AG20443 (cell line): ENCODE measurements at places on chromosomes 3 and 15.

- no peak for DNase-seq
Observed at GRCh38 chr15:25378501-25378901, 60.3 kb downstream of the UBE3A start.

DNA sequence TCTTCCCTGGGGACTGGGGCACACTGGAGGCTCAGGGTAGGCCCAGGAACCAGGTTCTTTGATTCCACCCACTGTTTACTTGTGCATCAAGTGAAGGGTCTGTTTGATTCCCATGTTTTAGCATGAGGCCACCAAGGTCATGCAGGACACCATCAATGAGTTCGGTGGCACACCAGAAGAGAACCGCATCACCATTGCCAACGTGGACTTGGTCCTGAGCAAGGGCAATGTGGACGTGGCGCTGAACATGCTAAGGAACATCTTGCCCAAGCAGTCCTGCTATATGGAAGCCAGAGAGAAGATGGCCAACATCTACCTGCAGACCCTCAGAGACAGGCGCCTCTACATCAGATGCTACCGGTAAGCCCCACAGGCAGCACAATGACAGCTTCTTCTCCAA, 21.5 kb downstream of the TTC21A start:
- DNase-seq = no peak

GRCh38 chr3:45560281-45560971, 34.1 kb upstream of the LIMD1 start:
- no peak for DNase-seq

GRCh38 chr3:129428376-129429079, at the start of gene EFCAB12:
EFCAB12 (minus strand) TSS chr3:129428636; CDS start chr3:129428488, 148 bp downstream.
- peak; percentile 98 for DNase-seq

- DNase-seq = no peak
Observed at GRCh38 chr3:81920816-81921215, 159.4 kb upstream of the GBE1 start.

DNA sequence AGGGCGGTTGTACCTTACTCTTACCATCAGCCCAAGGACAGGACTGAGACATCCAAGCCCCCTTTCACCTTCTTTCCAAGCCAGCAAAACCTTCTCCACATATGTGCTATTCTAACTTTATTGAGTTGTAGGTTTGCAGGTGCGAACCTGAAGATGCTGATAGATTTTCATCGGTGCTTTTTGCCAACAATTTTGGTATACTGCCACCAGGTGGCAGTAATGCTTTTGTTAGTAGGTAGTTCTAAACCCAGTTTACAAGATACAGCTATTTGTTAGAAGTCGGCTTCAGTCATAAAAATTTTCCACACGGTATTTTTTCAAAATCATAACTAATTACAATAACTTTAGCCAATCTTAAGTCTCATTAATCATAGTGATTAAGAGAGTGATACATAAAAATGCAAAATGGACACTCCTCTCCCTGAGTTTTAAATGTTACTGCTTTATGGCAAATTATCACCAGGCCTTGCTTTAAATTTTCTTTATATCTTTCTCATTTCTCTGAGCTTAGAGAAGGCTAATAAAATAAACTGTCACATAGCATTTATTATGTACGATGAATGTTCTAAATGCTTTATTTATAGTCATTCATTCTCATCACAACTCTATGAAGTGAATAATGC, 636 bp downstream of the TBC1D21 start:
- peak; percentile 59 for DNase-seq

DNA sequence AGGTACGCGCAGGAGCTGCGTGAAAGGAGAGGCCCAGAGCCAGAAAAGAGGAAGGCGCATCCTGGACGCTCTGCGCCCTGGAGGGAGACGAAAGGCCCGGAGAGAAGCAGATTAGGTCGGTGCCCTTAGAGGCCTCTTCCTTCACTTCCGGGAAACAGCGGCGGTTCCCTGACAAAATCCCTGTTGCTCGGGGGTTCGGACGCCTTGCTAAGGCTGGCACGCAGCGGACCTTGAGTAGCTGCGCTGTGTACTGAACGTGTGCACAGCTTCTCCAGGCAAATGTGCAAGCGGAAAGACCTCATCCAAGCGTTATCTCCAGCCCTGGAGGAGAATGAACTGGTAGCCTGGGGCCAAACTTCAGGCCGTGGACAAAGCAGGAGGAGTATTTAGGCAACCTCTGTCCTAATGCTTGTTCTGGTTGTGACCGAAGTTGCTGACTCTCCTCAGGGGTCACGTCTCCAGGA, 3.0 kb upstream of the SOX14 start:
- no peak for DNase-seq

- DNase-seq = no peak
Observed at GRCh38 chr3:39810647-39811161, 1.3 kb downstream of the MYRIP start.

DNA sequence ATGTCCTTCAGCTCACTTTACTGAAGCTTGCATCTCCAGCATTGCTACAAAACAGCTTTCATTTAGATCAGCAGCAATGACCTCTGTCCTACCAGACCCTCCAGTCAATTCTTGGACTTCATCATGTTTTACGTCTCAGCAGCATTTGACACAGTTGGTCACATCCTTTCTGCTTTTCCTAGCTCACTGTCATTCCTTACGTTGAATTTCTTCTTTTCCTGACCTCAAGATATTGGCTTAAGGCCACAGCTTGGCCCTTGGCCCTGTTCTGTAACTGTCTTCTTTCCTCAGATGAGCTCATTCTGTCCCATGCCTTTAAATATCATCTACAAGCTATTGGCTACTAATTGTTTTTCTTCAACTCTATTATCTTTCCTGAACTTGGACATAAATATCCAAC, 576.2 kb upstream of the KCNMB2 start:
- DNase-seq = peak; percentile 14

GRCh38 chr3:23055733-23056376, 147.3 kb upstream of the UBE2E2 start:
- DNase-seq = peak; percentile 69

DNA sequence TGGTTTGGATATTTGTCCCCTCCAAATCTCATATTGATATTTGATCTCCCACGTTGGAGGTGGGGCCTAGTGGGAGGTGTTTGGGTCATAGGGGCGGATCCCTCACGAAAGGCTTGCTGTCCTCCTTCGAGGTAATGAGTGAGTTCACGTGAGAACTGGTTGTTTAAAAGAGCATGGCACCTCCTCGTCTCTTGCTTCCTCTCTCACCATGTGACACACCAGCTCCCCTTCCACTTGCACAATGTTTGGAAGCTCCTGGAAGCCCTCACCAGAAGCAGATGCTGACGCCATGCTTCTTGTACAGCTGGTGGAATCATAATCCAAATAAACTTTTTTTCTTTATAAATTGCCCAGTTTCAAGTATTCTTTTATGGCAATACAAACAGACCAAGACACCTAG, 38.6 kb downstream of the RFTN1 start:
- DNase-seq = no peak

GRCh38 chr3:136350132-136350531, 100.0 kb downstream of the PCCB start:
- DNase-seq = peak; percentile 88

DNA sequence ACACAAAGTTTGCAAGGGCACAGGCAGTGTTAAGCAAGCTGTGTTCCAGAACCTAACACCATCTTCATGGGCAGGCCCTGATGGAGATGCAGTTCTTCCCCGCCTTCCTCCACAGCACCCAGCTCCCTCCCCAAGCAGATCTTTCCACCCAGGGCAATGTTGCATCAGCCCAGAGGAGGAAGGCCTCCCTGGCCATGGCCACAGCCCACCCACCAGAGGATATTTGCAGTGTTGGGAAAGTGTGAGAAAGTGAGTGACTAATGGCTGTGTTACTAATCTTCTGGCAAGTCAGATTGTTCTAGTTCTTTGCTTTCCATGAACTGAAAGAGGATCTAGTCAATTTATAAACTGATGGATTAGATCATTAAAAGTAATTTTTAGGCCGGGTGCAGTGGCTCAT, 42.0 kb upstream of the ATP10A start:
- DNase-seq = peak; percentile 90

- DNase-seq = peak; percentile 32
Observed at GRCh38 chr15:73985101-73985873, 6.8 kb downstream of the STOML1 start.

DNA sequence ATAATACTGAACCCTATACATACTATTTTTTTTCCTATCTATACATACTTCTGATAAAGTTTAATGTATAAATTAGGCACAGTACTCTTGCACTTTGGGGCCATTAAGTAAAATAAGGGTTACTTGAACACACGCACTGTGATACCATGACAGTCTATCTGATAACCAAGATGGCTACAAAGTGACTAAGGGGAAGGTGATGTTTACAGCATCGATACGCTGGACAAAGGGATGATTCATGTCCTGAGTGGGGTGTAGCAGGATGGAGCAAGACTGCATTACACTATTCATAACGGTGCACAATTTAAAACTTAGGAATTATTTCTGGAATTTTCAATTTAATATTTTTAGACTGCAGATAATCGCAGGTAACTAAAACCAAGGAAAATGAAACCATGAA, 30.0 kb upstream of the SLC2A2 start:
- peak; percentile 10 for DNase-seq

DNA sequence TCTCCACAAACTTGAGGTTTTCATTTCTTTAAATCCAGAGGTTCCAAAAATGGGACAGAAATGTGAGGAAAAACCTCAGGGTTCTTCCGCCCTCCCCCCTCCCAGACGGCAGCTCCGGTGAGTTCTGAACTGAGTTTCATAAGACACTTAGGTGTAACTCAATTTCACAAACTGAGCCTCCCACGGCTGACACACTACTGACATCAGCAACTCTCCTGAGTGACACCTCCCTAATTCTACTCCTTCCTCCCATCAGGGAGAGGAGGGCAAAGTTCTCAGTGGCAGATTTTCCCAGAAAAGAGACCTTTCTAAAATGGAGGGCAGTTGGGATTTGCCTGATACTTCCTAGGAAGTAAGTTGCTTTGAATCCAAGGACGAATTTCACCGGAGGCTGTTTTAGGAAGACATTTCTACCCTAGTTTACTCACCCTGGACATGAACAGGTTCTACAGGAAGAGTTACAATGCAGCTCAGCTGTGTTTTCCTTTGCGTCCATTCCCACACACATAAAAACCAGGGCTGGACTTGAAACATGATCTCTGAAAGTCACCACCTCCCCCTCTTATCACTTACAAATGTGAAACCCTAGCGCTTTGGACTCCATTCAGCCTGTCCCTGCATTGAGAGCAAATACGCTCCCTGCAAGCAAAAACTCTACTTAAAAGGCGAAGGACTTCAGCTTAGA, 78.1 kb upstream of the LMOD3 start:
- peak; percentile 25 for DNase-seq

DNA sequence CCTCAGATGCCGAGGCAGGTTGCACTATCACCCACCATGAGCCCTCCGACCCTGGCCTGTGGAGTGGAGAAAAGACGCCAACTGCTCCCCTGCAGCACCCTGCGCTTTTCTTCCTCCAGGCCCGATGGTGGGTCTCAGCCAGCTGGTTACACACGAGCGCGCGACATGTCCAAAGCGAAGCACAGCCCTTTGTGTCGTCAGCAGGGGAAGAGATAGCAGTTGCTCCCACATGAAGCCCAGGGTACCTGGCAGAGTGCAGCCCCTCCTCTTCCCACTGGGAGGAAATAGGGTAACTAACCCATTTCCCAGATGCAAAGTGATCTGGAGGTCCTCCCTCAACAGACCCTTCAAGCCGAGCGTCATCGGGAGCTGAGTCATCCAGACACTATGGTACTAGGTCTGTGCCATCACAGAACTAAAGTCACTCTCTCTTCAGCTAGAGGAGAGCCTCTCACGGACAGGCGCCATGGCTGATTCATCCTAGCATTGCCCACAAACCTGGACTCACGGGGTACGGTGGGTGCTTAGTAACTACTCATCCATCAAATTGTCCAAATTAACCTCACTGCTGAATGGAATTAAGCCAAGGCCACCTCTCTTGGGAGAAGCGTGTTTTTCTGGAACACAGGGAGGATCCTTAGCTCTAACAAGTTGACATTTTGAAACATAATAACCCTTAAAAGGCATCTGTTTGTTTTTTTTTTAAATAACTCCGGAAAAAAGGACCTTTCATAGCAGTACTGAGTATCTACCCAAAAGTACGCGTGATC, 45.2 kb upstream of the BDH1 start:
- no peak for DNase-seq

- no peak for DNase-seq
Observed at GRCh38 chr15:71505962-71506361, 304.4 kb upstream of the NR2E3 start.

DNA sequence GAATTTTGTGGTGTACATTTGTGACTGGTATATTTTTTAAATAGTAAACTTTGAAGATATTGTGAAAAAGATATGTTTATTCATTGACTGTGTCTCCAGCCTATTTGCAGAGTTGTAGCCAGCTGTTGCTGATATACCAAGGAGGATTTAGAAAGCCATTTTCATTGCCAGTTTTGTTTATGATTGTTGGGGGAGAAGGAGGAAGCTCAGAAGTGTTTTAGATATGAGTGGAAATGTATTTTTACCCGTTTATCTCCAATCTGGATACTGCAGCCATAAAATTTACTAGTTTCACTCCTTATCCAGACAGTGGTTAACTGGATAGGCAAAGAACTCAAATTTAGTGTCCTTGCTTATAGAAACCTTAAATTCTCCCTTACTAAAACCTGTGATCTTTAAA, 18.8 kb downstream of the ATP11B start:
- no peak for DNase-seq

- DNase-seq = no peak
Observed at GRCh38 chr3:191809326-191809949, 348.5 kb downstream of the PYDC2 start.

DNA sequence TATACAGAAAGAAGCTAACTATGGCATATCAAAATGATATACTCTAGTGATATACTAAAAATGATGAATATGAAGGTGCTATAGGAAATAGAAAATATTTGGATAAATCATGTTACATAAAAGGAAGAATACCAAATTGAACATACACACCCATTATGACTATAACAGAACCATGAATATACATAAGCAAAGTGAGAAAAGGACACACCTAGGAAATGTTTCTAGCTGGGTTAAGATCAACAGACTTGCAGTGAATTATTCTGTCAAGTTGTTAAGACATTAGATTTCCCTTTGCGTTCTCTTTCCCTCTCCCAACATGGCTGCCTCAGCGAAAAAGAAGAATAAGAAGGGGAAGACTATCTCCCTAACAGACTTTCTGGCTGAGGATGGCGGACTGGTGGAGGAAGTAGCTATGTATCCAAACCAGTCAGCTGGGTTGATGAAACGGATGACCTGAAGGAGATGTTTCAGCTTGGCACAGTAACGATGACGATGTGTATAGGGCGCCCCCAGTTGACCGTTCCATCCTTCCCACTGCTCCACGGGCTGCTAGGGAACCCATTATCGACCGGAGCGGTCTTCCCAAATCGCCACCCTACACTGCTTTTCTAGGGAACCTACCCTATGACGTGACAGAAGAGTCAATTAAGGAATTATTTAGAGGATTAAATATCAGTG, 20.2 kb upstream of the PARP14 start:
- peak; percentile 13 for DNase-seq

- DNase-seq = no peak
Observed at GRCh38 chr15:98621021-98621420, 27.3 kb upstream of the IGF1R start.

DNA sequence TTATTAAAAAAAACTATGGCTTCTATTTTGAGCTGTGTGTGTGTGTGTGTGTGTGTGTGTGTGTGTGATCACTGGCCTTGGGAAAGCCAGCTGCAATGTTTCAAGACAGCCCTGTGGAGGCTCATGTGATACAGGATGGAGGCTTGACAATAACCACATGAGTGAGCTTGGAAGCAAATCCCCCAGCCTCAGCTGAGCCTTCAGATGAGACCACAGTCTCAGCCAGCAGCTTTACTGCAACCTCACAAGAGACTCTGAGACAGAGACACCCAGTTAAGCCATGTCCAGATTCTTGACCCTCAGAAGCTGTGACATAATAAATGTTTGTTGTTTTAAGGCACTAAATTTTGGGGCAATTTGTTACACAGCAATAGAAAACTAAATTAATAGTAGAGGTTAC, 52.5 kb downstream of the GRK7 start:
- no peak for DNase-seq

- peak; percentile 69 for DNase-seq
Observed at GRCh38 chr3:187946163-187946691, 201.0 kb upstream of the BCL6 start.
